NCI-H1048 (cell line): ENCODE measurements at places on chromosomes 4 and X.

DNA sequence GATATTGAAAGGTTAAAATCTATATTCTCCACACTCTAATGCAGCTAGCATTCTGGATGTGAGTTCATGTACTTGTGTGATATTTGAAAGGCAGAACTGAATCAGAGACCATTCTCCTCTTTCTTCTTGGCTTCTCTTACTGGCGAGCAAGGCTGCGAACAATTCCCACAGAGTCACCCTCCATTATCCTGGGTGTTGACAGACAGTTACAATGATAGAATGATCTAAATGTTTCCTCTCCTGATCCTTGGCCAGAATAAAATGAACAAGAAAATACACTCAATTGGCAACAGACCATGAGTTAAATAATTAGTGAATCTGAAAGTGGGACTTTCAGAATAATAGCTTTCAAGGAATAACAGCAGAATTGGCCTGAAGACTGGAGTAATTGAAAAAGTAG is 342.8 kb downstream of the RAPGEF2 start:
- DNase-seq, result no peak

GRCh38 chrX:8405631-8406030 is 59.0 kb upstream of the VCX3B start:
- no peak for DNase-seq

DNA sequence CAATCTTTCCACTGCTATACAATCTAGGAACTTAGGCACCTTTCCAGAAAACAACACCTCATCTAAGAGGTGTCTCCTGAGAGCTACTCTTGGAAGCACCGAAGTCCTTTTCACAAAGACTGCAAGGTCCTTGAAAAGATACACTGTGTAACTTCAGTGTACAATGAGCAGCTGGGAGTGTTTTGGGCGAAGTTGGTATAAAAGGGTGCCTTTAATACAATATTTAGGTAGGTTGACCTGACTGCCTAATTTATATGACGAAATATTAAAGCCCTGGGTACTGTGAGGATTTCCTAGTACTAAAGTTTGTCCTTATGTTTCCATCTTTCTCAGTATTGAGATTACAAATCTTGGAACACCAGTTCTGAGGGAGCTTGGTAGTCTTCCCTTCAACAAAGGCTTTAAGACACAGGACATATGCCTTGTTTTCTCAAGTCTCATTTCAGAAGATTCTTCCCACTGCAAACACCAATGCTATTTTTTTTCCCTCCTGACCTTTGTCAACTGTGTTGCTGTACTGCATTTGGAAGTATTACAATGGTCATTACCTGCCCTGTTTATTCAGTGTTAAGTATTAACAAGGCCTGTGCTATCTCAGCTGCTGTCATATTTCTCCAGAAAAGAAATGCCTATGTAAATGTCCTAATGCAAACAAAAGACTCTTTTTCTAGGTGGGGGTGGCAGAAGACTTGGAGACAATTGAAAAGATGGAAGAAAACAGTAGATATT is 134.2 kb downstream of the MAML3 start:
- no peak for DNase-seq

- no peak for DNase-seq
Measured at GRCh38 chrX:136322064-136322463, 21.3 kb downstream of the ADGRG4 start.

- no peak for DNase-seq
Measured at GRCh38 chr4:48687313-48688051, 92.6 kb downstream of the FRYL start.

GRCh38 chr4:92182736-92183407 is 120.9 kb upstream of the GRID2 start:
- DNase-seq, result no peak

- DNase-seq, result no peak
Measured at GRCh38 chr4:74096265-74096980, 2.6 kb downstream of the CXCL2 start.

DNA sequence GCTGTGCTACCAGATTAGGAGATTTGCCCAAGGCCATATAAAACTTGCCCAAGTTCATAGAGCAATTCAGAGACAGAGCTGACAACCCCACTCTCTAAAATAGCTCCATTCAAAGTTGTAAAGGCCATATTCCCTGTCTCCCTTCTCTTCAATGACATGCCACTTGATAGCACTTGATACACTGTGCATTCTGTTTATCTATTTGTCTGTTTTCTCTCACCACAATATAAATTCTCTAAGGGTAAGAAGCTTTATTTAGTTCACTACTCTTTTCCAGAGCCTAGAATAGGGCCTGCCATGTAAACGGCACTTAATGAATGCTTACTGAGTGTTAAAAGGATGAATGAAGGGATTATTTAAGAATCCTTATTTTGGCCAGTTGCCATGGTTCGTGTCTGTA is 24.1 kb upstream of the MAP9 start:
- DNase-seq, result no peak

DNA sequence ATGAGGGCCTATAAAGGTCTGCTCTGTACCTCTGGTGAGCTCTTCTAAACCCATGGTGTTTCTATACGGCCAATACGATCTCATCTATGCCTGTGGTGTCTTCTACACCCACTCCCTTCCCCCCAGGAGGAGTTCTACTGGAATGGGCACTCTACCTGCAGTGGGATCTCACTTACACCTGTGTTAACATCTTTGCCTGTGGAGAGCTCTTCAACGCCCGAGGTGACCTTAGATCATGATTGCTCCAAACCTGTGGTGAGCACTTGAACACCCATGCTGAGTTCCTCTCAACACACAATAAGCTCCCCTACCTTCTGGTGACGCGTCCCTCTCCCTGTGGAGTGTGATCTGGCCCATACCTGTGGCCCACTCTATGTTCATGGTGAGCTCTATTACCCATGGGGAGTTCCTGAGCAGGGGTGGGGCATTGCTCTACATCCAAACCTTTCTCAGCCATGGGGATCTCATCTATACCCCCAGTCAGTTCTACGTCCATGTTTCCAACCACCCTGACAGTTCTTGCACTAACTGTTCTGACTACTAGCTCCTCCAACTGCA is 48.6 kb downstream of the BCOR start:
- DNase-seq, result no peak

DNA sequence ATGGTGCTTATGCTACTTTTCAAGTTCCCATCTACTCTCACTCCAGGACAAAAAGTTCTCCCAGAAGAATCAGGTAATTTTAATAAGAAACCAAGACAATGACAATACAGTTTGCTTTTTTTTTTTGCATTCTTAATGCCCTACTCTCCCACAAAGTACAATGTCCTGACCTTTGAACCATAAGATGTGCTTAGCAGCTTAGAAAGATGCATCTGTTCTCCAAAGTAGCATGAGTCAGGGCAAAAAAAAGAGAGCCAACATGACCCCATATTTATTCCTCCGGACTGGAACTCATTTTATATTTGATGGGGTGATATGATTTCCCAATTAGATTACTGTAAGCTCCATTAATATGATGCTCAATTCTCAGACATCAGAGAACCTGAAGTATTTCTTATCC is 16.5 kb upstream of the PDCL2 start:
- no peak for DNase-seq

- DNase-seq, result no peak
Measured at GRCh38 chr4:154464654-154465053, 26.9 kb downstream of the DCHS2 start.

DNA sequence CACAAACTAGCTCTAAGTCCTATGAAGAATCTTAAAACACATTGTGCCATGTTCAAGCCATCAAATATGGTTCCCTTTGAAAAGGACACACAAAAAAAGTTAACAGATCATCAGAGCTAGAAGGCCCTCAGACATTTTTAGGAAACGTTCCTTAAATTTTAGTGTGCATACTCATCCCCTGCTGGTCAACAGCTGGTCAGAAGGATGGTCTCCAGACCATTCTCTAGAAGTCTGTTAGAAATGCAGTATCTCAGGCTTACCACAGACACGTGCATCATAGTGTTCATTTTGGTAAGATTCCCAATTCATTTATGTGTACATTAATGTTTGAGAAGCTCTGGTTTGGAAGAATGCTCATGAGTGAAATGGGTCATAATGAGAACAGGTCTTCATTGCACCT is 523.1 kb downstream of the INPP4B start:
- no peak for DNase-seq

- no peak for DNase-seq
Measured at GRCh38 chrX:47960406-47960805, 43.4 kb downstream of the ZNF182 start.

DNA sequence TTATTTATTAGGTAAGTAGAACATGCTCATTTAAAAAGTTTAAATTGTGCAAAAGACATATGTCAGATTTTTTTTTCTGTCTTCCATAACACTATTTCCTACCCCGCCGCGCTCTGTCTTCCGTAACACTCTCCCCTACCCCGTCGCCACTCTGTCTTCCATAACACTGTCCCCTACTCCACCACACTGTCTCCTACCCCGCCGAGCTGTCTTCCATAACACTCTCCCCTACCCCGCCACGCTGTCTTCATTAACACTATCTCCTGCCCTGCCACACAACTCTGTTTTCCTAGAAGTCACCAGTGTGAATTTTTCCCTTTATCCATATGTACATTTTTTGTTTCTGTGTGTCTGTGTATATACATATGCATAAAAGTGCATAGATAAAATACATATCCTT is 4.4 kb downstream of the MSMO1 start:
- no peak for DNase-seq

GRCh38 chr4:27666943-27667342 is 806.3 kb downstream of the STIM2 start:
- no peak for DNase-seq

- DNase-seq, result no peak
Measured at GRCh38 chr4:85779165-85779564, 304.2 kb downstream of the ARHGAP24 start.

DNA sequence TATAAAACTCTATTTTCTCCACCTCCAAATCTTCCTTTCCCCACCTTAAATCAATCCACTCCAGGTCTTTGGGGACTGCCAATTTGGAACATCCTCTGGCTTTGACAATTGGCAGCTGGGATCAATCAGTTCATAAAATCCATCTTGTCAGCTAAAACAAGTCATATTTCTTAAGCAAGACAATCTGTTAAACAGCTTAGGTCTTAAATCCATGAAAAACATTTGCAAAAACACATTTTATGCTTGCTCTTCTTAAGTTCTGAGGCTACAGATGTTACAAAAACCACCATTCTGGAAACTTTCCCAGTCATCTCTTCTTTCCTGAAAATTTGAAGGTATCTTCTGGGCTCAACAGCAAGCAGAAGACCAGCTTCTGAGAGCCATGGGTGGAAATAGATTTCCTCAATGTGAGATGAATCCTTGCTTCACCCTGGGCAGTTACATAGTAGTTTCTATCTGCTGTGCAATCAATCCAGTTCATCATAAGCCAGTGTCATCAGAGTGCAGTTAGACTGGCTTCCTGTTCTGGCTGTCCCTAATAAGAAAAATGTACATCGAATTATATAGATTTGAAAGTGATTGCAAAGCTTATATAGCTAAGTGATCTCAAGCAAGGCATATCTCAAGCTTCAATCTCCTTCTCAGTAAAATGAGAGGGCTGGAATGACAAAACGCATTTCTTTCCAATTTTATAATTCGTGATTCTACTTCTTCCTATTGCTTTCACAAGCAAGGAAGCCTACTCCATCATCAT is 402.7 kb upstream of the INTU start:
- no peak for DNase-seq

- DNase-seq, result peak; percentile 7
Measured at GRCh38 chrX:135185795-135186443, 14.7 kb upstream of the CT55 start.

DNA sequence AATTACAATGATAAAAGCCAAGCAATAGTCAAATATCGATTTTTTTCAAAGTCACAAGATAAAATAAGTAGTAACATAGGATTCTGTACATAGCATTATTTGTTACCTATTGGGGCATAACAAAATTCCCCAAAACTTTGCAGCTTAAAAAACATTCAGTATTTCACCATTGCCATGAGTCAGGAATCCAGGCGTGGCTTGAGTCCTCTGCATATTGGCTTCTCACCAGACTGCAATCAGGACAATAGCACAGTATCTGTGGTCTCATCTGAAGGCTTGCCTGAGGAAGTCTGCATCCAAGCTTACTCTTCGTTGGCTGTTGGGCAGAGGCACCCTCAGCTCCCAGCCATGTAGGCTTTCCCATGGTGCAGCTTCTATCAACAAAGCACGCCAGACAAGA is 6.2 kb upstream of the CTBP1 start:
- DNase-seq, result no peak

DNA sequence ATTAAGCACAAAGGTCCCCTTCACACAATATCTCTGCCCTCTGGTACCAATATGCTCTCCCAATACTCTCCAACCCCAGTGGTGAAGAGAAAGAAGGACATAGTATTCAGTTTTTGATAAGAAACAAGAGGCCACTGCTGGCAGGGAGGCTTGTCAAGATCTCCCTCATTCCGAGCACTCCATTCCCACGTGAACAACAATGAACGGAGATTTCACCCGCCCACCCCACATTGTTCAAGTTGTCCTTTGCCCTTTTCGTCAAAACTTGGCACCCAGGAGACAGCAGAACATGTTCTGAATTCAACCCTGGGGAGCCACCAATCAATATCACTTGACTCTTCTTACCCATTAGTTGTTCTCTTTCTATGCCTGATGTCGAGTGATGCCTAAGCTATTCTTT is 54.2 kb upstream of the SLC25A4 start:
- DNase-seq, result no peak

DNA sequence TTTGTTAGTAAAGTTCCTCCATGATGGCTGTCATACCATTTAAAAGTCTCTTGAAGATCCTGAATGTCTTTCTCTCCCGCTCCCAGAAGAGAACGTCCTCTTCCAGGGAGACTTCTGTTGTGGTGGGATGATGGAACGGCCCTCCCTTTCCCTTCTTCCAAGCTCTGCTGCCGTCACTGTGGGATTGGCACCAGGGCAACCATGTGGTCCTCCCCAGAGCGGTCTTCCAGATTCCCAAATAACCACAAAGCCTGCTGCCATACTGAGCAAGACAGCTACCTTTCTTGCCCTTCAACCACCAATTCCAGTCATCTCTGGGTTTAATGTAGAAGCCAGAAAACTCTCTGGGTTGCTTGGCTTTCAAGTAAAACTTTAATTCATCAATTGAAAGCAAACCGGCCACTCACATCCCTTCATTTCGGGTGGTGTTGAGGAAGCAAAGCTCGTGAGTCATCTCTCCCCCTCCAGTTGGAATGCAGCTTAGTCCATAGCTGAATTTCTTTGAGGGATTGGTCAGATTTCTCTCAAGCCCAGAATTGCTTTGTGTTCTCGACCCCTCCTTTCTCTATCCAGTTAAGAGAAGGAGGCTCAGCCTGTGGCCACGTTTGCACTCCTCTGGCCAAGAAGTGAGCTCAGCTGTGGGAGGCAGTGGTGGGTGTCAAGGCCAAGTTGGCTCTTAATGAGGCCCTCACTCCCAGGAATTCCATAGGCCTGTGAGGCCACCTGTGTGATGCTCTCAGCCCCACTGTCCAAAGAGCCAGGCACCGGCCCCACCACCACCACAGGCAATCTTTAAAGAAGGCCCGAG is 36.9 kb downstream of the FHDC1 start:
- DNase-seq, result no peak

GRCh38 chr4:56181140-56181953 is 205.9 kb downstream of the AASDH start:
- no peak for DNase-seq

DNA sequence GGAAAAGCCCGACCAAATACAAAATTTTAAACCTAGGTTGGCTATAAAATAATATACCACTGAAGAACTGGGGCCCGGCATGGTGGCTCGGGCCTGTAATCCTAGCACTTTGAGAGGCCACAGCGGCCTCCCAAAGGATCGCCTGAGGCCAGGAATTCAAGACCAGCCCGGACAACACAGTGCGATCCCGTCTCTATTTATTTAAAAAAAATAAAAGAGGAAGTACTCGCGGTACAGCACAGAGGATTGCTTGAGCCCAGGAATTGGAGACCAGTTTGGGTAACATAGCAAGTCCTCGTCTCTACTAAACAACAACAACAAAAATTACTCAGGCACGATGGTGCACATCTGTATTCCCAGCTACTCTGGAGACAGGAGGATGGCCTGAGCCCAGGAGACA is 44.8 kb upstream of the CDKN2AIP start:
- DNase-seq, result no peak
